Gastrocnemius medialis (tissue), 4 donors: ENCODE measurements at places on chromosomes 2 and 18. TPM values are rescaled to one million over a fixed set of nuclear protein-coding genes. Genes with fewer than 3 reads are reported as not detected.

Gene CCL20
- 1.5 TPM for total RNA-seq

Gene REG3A
- total RNA-seq = not detected

DNA sequence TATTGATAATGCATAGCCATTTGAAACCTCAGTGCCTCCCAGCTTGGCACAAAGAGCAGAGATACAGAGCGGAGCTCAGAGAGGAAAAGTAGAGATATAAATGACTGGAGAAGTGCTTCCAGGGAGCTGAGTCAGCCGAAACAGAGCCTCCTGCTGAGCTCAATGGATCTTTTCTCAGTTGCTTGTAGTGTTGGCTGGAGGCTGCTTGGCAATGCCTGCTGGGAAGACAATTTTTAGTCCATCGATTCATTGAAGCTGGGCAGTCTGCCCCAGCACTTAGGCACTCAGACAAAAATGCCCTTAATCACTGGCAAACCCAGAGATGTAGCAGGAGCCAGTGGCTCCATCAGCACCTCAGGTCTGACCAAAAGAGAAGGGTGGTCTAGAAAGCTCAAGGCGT is 81.3 kb upstream of the SETBP1 start:
- no peak for DNase-seq

DNA sequence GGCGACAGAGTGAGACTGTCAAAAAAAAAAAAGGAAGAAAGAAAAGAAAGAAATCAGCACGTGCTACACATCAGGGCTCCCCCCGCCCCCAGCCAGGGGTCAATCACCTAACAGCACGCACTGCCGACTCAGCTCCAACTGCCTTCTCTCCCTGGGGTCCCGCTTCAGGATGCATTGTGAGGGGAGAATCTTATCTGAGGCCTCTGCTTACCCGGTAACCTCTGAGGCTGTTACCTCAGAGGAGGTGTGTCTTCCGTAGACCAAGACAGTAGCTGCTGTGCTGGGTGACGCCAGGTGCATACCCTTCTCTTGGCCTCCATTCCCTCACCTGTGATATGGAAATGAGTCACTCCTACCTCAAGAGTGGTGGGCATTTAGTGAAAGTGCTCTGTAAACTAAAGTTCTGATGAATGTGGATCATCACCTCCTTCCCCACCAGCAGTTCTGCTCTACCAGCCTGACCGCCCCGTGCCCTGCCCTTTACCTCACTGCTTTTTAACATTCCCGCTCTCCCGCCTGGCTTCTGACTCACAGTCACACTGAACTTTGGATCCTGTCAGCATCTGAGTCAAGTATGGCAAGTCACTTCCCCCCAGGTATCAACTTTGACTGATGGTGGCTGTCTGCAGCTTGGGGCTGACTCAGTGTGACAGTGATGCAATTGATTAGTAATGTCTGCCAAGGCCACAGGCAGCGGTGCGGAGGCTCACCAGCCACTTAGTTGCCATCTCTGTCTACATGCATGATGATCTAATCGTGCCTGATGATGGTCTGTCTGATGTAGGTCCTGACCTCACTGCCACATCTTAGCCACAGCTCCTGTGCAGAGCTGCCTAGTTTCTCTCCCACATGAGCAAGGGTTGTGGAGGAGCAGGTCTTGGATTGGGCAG is 20.1 kb downstream of the ARID5A start:
- DNase-seq = peak; percentile 76

DNA sequence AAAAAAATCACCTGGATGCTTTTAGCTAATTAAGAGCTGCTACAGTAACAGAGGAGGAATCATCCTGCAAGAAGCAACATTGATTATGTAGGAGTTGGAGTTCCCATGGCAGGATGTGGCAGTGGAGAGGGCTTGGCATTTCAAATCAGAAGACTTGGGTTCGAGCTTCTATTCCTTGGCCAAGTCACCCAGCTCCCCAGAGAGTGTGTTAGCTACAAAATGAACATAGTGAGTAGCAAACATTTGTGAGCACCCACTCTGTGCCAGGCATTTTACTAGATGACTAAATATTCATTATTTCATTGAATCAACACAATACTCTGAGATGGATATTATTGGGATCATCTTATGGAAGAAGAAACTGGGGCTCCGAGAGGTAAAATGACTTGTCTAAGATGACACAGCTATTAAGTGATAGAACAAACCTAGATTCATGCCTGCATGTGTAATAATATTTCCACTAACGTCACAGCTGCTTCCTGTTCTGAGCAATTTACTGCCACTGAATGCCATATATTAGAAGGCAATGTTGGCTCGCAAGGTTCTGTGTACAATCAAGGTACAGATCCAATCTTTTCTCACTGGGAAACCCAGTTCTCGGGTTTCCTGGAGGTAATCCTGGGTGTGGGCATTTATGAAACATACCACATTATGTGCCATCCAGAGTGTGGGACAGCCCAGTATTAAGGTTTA is 18.0 kb downstream of the NTSR2 start:
- no peak for DNase-seq

DNA sequence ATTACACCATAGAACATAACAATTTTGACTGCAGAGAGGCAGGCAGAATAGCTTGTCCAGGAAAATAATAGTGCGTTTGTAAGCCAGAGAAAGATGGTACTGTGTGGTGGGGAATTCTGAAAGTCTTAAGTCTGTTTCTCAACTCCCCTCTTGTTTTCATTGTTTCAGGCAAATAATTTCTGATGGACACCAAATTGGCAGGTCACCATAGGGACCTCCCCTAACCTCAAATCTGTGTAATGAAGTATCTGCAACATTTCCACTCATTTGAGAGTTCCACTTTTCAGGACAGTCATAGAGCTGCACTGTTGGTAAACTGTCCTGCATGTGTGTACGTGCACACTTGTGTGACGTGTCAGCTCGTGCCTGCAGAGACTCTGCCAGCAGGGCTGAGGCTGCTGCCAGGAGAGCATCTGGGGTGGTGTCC is 195.6 kb downstream of the AGAP1 start:
- no peak for DNase-seq

DNA sequence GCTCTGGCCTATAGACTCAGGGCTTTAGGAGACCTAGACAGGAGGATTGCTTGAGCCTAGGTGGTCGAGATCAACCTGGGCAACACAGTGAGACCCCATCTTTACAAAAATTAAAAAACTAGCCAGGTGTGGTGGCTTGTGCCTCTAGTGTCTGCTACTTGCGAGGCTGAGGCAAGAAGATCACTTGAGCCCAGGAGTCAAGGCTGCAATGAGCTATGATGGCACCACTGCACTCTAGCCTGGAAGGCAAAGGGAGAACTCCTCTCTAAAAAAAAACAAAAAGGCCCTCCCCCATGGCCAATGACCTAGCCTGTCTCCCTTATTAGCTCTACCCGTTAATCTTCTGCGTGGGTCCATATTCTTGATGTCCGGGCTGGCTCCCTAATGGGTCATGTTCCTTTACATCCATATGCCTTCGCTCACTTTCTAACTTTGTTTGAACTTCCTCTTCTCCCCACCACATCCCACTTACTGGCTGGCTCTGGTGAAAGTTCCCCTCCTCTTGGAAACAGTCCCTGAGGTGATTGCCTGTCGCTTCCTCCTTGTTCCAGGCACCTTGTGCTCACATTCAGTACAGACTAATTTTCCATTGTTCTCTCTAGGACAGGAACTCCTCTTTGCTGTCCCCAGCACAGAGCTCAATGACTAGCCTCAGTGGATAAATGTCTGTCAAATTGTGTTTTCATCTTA is 103.0 kb downstream of the AFF3 start:
- DNase-seq = no peak

- no peak for DNase-seq
Observed at GRCh38 chr2:222025881-222026271, 272.9 kb downstream of the PAX3 start.

DNA sequence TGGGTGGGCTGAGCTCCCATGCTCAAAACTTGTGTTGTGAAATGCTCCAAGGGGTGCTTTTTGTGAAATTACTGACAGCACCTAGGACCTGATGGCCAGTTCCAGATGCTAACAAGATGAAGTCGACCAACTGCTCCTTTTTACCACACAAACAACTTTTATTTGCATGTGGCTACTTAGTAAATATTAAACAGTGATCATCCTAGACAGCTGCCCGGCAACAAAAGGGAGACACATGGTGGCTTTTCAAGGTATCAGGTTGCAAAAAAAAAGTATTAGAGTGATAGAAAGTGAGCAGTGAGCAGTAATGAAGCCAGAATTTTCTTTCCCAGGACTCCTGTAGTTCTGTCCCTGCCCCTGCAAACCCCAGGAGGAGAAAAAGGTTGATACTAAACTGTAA is 118.5 kb downstream of the RPIA start:
- no peak for DNase-seq

- DNase-seq = no peak
Observed at GRCh38 chr2:175734686-175735085, 267.4 kb downstream of the LNPK start.

- DNase-seq = no peak
Observed at GRCh38 chr2:233938676-233939370, 21.6 kb downstream of the TRPM8 start.
